ENCODE measurements at places on chromosomes 2 and 18.

GRCh38 chr2:40184551-40184950 is 267.3 kb downstream of the SLC8A1 start:
- DNase-seq: no peak

DNA sequence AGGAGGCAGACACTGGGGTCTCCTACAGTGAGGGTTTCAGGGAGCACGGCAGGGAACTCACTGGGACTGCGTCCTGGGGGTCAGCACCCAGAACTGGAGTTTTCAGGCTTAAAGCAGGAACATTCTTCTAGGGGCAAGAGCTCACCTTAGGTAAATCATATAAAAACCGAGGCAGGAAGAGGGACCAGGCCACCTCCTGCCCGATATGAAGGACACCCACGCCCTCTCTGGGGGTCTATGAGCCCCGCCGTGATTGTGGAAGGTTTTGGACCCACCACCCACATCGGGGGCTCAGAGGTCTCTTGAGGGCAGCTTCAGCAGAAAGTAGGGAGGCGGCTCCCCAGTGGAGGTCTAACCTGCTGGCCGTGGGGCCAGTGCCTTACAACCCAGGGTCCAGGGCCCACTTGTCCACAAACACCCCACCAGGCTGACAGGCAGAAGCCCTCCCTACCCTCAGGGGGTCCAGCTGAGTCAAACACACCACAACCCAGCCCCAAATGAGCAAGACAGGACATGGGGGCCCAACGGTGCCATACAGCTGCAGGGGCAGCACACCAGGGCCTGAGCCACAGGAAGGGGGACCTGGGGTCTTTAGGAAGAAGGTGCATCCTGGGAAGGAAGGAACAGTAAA is 25.3 kb downstream of the CROCC2 start:
- DNase-seq: peak; percentile 14

- no peak for DNase-seq
Measured at GRCh38 chr18:6521803-6522418, 107.2 kb upstream of the L3MBTL4 start.

DNA sequence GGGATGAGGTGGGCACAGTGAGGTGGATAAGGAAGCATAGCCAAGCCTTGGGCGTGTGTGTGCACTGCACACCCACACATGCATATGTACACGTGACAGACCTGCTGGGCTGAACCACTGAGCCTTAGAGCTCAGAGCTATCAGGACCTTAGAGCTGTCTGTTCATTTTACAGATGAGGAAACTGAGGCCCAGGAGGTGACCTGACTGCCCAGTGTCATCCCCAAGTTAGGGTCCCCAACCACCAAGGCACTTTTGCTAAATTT is 8.2 kb upstream of the SNED1 start:
- DNase-seq: no peak

- DNase-seq: no peak
Measured at GRCh38 chr2:234661849-234662248, 165.0 kb upstream of the ARL4C start.

DNA sequence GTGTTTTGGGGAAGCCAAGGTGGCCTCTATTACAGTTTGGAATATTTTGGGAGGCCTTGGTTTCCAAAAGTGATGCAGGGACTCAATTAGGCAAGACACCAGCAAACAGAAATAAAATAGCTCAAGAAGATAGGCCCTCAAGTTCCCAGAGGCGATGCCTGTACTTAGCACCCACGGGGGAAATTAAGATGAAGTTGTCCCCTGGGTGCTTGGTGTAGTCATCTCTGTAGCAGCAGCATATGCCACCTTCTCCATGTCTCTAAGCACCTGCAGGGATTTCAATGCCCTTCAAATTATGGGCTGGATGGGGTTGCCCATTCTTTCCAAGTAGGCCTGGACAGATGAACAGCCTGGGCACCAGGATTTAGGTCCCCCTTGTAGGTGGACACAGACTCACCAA is 185.0 kb downstream of the CTIF start:
- no peak for DNase-seq

- no peak for DNase-seq
Measured at GRCh38 chr2:21427606-21428005, 303.8 kb downstream of the TDRD15 start.

DNA sequence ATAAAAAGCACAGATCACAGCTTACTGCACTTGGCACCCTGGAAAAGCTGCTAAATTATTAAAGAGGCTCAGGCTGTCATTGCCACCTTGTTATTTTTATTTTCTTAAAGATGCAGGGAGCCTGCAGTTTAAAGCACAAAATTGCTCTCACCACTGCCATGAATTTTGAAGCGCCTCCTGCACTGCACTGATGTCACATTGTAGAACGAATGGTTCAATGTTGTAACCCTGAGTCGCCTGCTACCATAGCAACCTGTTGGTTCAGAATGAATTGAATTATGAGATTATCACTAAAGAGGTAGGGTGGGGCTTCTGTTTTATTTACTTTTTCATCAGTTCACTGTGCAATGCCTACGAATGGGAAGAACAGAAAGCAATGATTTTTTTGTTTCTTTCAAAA is 16.5 kb downstream of the SCG2 start:
- DNase-seq: no peak

DNA sequence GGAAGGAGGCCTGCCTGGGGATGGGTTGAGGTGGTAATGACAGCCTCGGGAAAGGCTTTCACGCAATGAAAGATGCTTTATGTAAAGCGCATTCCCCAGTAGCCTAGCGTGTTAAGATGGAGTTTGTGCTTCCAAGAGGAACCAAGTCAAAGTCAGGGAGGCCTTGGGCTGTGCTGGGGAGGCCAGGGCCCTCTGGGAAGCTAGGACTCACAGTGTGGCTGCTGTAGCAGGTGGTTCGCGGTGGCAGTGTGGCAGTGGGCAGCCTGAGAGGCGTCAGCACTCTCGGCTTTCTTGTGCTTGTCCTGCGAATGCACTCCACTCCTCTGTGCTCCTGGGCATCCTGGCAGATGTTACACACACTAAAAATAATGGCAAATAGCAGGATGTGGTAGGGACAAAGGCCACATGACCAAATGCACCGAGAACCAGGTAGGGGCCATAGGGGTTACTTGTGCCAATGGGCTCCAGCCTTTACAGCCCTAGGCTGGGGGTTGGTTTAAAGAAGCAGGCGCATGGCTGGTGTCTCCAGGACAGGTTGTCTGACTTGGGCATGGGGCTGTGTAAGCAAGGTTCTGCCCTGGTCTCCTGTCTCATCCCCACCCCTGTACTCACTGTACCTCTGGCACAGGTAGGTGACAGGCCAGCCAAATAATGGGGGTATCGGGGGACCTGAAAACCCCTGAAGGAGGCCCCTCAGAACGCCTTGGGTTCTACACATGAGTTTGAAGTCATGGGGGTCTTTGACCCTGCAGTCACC is 154.4 kb upstream of the TWIST2 start:
- DNase-seq: no peak

- no peak for DNase-seq
Measured at GRCh38 chr2:178479758-178480226, 465 bp upstream of the PLEKHA3 start.

- no peak for DNase-seq
Measured at GRCh38 chr2:128786316-128786715, 467.6 kb upstream of the HS6ST1 start.

DNA sequence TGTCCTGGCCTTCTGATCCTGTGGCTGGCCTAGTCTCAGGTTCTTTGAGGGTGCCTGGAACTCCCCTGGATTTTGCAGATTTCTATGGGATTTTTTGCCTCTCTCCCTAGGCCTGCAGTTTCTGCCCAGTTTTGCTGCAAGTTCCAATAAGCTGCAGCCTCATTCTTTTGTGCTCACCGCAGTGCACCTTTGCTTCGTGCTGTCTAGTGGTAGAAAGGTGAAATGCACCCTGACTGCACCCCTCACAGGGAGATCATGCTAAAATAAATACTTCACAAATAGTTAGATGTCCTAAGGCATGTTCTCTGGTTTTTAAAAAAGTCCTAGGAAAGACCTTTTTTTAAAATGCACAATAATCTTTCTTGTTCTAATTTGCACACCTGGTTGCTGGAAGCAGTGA is 72.5 kb downstream of the GNAL start:
- DNase-seq: no peak

DNA sequence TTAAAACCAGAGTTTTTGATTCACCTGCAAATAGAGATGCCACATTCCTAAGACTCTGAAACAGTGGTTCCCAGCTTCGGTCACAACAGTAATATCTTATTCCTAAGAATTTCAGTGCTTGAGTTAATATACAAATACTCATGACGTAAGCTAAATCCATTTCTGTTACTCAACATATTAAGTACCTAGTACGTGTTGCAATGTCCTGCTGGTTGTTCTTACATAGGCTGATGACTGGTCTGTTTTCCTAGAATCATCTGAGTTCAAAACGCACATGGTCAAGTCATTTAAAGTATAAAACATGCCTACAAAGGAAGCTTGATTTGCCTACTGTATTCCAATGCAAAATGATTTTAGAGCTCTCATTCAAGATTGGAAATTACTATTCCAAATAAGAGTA is 7.2 kb downstream of the NCL start:
- DNase-seq: no peak

DNA sequence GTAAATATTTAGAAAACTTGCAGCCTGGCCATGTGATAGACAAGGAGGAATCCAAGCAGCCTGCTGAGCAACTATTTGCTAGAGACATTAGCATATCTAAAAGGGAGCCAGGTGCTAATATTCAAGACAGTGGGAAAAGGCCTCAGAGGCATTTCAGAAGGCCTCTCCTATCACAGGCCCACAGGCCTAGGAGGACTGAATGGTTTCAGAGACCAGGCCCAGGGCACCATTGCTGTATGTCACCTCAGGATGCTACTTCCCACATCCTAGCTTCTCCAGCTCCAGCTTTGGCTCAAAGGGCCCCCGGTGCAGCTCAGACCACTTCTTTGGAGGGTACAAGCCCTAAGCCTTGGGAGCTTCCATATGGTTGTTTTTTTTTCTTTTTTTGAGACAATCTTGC is 3.8 kb downstream of the NAT8 start:
- DNase-seq: no peak

DNA sequence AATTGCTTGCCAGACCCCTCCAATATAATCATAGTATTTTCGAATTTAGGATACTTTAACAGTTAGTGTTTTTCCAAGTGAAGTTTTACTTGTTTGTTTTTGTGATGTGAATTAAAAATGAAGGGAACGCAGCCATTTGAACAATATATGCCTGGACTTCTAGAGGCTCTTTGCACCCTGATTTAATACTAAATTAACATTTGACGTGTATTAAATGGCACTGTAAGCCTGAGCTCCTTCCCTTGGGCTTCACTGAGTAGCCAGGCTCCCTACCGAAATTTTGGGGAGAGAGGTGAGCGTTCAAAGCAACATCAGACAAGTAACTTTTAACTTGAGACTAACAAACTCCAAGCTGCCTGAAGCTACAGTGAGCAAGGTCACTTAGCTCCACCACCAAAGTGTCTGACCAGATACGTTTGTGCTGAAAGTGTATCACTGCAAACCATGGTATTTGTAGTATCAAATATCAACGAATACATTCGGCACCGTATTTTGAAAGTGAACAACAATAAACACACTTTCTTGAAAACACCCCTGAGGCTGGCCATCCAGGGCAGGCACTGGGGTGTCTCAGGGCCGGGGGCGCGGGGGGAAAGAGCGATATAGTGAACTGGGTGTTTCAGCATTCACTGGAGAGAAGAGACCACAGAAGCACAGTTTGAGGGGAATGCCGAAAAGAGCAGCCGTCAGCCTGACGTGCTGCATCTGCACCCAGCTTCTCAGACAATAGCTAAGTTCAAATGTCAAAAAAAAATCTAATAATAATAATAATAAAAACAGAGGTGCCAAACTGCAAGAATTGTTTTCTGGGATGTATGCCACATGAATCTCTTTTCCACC is 7.7 kb upstream of the POU3F3 start:
- DNase-seq: no peak

DNA sequence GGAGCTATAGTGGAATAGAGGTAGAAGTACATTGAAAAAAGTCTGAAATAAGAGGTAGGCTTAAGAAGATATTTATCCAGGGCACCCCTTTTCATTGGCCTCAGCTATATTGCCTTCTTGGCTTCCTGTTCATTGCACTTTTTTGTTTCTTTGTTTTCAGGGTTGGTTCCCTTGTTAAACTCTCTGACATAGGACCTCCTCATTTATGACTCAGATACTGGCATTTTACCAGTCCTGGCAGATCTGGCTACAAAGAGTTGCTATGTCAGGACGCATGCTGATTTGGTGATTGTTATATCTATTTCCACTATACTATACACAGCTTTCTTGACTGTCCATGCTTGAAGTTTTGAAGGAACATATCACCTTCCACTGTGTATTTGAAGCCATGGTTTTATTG is 60.0 kb downstream of the GCA start:
- no peak for DNase-seq

DNA sequence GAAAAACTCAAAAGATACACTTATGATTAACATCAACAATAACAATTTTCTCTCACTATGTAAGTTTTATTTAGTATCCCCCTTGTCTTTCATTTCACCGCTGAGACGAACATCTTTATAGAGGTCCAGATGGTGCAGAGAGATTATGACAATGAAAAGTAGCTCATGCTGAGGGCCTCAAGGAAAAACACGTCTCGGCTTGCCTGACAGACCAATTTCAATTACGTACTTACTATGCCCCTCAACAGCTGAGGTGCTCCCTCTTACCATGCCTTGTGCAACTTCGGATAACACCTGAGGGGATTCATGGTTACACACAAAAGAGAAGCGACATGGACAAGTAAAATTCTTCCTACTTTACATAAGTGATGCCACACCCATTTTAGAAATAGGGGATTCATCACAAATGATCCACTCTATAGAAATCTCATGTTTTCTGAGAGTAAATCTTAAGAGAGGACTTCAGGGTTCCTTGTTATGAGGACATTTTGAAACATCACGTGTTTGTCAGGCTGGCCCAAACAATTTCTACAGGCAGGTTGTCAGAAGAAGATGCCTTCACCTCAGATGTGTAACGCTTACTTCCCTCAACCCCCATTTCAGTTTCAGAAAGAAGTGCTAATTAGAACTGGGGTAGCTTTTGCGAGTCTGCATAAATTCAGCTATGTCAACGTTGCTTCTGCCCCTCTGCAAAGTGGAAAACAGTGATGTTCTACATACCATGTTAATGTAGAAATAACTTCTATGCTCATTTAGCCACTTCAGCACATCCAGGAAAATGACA is 191.4 kb downstream of the NRXN1 start:
- DNase-seq: no peak

DNA sequence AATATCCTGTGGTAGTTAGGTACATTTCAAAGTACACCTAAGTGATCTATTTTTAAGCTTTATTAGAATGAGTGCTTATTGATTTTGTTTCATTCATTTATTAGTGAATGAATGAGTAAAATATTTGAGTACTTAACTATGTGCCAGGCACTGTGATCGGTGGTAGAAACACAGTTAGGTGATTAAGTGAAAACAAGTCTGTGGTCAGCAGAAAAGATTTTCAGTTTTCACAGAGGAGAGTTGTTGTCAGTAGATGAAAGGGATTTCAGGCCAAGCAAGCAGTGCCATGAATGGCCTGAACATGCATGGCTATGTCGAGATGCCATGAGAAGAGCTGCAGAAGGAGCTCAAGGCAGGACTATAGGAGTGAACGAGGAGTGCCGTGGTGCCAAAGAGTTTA is 85.9 kb downstream of the SPTBN1 start:
- DNase-seq: no peak

DNA sequence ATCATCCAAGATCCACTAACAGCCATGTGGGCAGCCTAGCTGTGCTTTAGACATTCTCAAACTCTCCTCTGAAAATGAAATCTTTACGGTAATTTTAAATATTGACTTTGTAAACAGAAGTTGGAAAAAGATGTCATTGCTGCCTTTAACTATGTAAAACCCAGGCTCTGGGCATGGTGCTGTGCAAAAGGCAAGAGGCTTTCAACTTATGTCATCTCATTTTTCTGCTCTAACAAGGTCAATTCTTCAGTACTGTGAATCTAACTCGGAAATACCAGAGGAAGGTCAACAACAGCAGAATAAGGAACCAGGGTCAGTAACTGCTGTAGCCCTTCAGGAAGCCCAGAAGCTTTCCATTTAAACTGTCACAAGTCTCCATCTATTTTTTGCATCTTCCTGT is 37.0 kb upstream of the MPP4 start:
- no peak for DNase-seq

All from T-cell (primary cell).